ENCODE measurements at places on chromosomes 2 and 18. TPM values are rescaled to one million over a fixed set of nuclear protein-coding genes. Genes with fewer than 3 reads are reported as not detected.

GRCh38 chr2:10305715-10306114 lies 3.0 kb downstream of the HPCAL1 start:
- no peak for DNase-seq

DNA sequence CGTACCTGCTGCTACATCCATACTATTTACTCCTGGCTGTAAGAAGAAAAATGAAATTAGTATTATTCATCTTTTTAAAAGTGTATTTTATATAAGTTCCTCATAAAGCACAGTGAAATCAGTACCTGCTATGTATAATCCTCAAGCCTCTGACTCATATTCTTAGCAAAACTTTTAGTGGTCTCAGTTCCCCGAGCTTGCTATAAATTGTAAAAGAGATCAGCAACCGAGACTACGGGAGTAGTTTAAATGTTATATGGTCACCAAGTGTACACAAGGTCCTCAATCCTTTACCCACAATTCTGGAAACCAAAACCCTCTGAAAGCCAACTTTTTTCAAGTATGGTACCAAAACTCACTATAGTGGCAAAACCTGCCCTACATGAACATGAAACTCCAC lies 24.2 kb downstream of the PRPF40A start:
- no peak for DNase-seq

DNA sequence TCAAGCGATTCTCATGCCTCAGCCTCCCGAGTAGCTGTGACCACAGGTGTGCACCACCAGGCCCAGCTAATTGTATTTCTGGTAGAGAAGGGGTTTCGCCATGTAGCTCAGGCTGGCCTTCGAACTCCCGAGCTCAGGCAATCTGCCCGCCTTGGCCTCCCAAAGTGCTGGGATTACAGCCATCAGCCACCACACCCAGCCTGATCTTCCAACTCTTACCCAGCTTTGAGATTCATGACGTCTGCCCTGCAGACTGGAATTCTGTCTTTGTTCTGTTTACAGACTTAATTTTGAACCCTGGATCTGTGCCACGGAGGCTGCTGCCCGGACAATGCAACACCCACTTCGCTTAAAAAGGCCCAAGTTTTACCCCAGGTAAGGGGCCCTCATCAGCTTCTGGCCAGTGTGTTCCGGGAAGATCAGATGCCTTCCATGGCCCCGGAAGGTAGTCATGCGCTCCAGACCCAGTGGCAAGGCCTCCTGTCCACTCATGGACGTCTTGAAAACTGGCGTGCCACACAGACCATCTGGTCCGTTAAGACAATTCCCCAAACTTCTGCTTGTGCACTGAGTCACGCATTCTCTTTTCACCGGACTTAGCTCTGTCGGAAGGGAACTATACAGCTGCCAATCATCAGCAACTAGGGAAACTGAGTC lies 5.5 kb downstream of the PXDN start:
- DNase-seq, result peak; percentile 15

GRCh38 chr2:21279525-21279924 lies 155.8 kb downstream of the TDRD15 start:
- no peak for DNase-seq

DNA sequence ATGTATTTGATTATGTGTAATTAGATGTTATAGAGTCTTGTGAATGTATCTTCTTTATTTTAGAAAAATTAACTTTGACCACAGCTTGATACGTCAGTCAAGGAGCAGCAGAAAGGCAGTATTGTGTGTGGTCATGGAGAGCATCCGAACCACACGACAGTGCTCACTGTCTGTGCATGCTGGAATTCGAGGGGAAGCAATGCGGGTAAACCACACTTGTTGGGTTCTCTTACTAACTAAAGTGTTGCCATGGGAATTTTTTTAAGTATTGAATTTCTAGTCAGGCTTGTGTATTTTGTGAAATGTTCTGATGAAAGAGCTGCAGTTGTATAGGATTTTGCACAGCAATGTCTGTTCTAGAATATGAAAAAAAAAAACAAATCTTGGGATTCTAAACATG lies 4.8 kb downstream of the PJVK start:
- no peak for DNase-seq

The SIX3 gene
- not detected for total RNA-seq
